MM.1S (cell line): ENCODE measurements at places on chromosomes 11 and 22.

DNA sequence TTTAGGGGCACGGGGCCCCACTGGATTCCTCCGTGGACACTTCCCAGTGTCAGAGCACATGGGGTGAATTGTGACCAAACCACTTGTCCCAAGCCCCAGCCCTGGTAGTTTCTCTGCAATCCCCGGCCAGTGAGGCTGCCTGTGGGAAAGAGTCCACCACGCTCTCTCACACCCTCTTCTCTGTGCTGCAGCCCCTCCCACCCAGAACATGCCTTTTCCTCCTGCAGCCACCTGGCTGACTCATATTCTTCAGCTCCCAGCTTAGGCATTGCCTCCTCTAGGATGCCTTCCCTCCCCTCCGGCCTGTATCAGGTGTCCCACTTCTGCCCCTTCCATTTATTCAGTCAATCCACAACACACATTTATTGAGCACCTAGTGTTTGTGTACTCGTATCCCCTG is 5.4 kb upstream of the RPS6KB2 start:
- DNase-seq: no peak

- DNase-seq: no peak
These were observed 53.6 kb upstream of the USP47 start for GRCh38 chr11:11788063-11788710.

DNA sequence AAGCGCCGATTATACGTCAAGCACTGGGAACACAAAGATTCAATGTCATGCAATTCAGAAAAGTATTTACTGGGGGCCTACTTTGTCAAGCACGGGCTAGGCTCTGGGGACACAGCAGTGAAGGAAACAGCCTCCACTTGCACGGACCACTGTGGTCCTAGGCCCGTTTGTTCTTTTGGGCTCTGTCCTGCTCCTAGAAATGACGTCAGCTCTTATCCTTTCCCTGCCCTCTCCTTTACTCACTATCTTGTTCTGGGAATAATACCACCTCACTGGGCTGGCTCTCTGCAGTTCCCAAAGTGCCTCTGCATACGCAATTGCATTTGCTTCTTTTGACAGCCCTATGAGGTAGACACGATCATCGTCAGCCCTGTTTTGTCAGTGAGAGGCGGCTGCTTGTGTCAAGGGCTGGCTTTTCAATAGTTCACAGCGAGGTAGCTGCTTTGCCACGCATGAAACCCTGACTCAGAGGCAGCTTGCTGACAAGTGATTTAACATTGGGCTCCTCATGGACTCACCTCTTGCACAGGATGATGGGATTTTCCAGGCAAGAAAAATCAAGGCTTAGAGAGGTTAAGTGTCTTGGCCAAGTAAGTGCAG is 22.9 kb upstream of the IGSF22 start:
- DNase-seq: no peak

DNA sequence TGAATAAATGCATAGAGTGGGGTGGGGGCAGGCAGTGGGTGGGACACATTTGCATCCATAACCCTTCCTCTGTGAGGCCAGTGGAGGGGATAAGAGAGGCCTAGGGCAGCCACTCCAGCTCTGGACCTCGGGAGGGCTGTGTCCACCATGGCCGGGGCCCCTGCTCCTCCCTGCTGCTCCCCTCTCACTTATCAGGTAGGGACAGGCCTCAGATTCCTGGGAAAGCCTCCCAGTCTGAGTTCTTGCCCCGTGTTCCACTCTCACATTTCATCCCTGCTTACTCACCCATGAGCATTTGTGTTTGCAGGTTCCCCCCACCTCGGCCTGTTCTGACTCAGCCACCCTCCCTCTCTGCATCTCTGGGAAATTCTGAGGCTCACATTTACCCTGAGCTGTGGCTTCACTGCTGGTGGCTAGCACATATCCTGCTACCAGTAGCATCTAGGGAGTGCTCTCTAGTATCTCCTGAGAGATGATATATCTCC is 128.7 kb upstream of the TOP3B start:
- DNase-seq: no peak

- DNase-seq: no peak
These were observed 8.2 kb upstream of the PRR5 start for GRCh38 chr22:44693756-44694155.

- DNase-seq: no peak
These were observed 12.2 kb downstream of the SLC43A3 start for GRCh38 chr11:57414612-57415212.

GRCh38 chr22:19815093-19815822 is 39.4 kb downstream of the GNB1L start:
- DNase-seq: no peak

- no peak for DNase-seq
These were observed 7.0 kb downstream of the CHST1 start for GRCh38 chr11:45658292-45658991.

GRCh38 chr22:37457093-37457893 is 28.9 kb downstream of the MFNG start:
- peak; percentile 64 for DNase-seq

GRCh38 chr11:19320827-19321226 is 80.1 kb upstream of the E2F8 start:
- DNase-seq: no peak

DNA sequence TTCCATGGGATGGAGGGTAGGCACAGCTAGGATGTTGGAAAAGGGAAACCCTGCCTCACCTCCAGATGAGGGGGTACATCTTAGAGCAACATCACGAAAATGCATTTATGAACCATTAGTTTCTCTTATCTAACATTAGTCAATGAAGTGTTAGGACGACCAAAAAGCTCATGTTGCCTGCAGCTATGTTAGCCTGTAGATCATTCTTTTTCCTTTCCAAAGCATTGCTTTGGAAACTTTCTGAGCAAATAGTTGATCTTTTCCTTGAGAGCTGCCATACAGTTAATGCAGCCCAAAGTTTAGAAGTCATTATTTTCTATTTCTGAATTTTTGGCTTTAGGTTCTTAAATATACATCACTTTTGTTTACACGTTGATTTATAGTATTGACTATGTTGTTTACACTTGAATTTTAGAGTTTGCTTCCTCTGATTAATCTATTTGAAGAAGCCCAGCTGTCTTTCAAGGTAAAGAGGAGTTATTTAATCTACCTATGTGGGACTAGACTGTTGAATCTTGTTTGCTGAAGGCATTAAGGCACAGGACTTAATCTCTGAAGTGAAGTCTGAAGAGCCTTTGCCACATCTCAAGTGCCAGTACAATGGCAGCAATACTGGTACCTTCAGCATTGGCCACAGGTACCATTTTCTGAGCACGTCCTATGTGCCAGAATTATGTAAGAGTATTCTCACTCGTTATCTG is 11.0 kb downstream of the POU2AF3 start:
- DNase-seq: no peak

DNA sequence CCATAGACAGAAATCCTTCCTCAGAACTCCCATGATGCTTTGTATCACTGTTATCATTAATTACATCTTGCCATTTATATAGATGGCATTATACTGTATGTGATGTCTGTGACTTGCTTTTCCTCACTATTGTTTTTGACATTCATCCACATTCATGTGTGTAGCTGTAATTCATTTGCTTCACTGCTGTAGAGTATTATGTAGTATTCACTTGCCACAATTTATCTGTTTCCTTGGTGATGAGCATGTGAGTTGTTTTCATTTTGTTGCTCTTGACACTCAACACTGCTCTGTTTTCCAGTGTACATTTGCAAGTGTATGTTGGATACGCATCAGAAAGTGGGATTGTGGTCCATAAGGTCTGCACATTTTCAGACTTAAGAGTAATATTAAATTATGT is 328.6 kb upstream of the C11orf87 start:
- DNase-seq: no peak

DNA sequence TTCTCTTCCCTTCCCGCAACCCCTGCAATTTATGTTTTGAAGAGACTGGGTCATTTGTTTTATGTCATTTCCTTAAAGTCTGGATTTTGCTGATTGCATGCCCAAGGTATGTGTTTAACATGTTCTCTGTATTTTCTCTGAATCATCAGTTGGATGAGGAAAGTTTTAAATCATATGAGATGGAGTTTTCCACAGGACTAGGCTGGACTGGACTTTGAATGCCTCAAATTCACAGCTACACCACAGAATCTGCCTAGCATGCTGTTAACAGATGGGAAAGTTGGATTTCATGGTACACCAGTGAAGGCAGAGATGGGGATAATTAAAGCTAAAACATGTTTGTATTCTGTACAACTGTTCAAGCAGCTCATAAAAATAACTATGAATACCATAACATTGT is 62.6 kb downstream of the CWC15 start:
- DNase-seq: no peak

DNA sequence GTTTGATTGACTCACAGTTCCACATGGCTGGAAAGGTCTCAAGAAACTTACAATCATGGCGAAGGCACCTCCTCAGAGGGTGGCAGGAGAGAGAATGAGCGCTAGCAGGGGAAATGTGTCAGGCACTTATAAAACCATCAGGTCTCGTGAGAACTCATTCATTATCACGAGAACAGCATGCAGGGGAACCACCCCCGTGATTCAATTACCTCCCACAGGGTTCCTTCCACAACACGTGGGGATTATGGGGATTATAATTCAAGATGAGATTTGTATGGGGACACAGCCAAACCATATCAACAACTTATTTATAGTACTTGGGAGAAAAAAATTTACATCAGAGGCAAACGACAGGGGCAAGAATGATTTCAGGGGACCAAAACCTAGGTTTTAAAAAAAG is 3.0 kb downstream of the ME3 start:
- DNase-seq: no peak

GRCh38 chr11:119373921-119374631 is 7.4 kb downstream of the USP2 start:
- peak; percentile 38 for DNase-seq

DNA sequence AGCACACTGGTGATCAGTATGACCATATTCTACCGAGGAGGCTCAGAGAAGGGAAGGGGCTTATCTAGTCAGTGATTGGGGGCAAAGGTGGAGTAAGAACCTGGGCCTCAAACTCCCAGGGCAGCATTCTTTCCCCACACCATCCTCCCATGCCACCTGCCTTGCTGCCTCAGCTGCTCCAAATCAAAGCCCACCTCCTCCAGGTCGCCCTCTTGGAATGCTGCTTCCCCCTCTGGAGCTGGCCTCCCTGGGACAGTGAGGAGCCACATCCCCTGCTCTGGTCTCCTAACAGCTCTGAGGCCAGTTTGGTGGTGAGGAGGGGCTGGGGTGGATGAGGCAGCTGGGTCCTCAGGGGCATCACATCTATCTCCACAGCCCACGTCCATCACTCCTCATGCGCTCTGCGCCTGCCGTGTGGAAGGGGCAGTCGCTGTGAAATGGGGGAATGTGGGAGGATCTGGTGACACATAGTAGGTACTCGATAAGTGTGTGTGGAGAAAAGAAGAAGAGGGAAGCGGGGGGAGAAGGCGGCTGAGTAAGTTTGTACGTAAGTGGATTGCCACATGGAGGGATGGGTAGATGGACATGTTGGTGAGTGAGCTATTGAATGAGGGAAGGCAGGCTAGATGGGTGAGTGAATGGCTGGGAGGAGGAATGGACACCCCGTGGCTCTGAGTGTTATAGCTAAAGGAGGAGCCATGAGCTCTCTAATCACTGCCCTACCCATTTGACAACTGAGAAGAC is 16.1 kb upstream of the ARHGEF17 start:
- DNase-seq: no peak

DNA sequence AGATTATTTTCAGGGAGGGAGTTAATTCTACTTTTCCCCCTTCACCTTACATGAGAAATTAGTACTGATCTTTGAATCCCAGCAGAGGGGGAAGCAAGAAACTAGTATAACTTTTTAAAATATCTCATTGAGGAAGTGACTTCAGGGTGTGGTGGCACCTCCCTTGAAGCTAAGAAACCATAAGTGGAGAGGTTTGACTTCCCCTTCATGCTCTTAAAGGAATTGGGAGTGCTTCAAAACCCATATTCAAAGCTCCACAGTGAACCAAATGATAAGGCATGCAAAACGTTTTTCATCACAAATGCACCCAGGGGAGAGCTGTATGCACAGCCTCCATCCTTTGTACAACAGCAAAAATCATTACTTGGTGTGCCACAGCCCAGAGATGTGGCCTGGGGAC is 540 bp downstream of the MS4A14 start:
- no peak for DNase-seq

DNA sequence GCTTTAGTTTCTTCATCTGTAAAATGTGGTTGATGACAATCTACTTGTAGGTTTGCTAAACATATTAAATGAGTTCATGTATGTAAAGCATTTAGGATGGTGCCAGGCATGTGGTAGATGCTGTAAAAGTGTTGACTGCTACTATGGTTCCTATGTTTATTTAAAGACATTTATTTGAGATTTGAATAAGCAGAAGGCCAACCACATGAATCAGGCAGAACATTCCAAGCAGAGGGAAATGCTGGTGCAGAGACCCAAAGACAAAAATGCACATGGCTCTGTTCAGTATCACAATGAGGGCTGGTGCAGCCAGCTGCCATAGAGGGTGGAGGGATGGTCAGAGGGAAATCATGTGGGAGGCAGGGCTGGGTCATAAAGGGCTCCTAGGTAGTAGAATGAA is 156.2 kb upstream of the PDGFD start:
- DNase-seq: no peak

DNA sequence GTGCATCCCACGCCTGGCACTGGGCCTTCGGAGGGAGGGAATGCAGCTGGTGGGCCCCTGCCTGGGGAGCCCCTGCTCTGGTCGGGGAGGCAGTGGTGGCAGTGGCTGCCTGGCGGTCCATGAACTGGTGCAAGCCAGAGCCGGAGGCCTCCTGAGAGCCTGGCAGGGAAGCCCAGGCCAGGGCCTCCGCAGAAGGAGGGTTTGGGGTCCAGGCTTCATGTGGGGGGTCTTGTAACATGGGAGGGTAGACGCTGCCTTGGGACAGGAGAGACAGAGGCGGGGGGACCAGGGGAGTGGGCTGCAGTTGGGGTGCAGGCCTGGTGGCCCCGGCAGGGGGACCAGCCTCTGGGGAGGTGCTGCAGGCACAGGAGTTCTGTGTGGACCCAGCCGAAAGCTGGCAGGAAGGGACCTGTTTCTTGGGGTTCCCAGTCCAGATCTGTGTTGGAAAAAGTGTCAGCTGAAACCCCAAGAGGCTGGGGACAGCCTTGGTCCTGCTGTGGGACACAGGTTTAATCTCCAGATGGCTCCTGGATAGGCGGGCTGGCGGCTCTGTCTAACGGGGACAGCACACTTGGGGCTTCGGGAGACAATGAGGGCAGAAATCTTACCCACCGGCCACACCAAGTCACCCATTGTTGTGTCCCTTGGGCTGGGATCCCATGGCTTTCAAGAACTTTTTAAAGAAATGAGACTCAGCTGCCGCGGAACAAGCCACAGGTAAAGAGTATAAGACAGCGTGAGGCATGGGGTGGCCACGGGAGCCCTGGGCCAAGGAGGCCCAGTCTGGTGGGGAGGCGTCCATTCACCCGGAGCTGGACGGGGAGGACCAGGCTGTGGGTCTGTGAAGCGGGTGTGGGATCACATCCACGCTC is 73.5 kb downstream of the KCNQ1 start:
- no peak for DNase-seq

- DNase-seq: no peak
These were observed 3.3 kb downstream of the BRD1 start for GRCh38 chr22:49824185-49824925.

GRCh38 chr22:37981282-37982011 is 2.9 kb downstream of the SOX10 start:
- DNase-seq: no peak

GRCh38 chr11:23123753-23124152 is 263.5 kb upstream of the CCDC179 start:
- no peak for DNase-seq
